ENCODE measurements at places on chromosomes 16 and 17. TPM values are rescaled to one million over a fixed set of nuclear protein-coding genes. Genes with fewer than 3 reads are reported as not detected.
A peak's percentile ranks its signal among the peaks of the same experiment; 100 is the strongest.

Gene ZACN
- 13.5 TPM for total RNA-seq

Gene GRIN2A
- not detected for total RNA-seq

Gene PRSS36
- 1.1 TPM for total RNA-seq

Gene ASB16
- total RNA-seq: 0.58 TPM

Gene C16orf92
- not detected for total RNA-seq

Gene BCAR1
- total RNA-seq: not detected

DNA sequence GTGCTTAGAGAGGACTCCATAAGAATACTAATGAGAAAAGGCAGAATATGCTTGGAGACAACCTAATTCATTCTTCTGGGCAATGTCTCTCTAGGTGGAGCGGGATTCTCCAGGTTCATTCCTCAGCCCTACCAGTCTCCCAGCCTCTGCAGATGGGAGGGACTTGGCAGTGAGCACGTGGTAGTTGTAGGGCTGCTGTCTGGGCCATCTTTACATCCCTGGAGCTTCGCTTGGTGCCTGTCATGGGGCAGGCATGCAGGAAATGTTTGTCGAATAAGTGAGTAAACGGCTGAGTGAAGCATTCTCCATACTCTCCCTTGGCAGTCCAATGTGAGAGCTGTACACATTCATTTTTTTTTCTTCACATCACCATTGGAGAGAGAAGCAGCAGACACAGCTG lies 387.5 kb downstream of the UTP18 start:
- no peak for ATAC-seq

DNA sequence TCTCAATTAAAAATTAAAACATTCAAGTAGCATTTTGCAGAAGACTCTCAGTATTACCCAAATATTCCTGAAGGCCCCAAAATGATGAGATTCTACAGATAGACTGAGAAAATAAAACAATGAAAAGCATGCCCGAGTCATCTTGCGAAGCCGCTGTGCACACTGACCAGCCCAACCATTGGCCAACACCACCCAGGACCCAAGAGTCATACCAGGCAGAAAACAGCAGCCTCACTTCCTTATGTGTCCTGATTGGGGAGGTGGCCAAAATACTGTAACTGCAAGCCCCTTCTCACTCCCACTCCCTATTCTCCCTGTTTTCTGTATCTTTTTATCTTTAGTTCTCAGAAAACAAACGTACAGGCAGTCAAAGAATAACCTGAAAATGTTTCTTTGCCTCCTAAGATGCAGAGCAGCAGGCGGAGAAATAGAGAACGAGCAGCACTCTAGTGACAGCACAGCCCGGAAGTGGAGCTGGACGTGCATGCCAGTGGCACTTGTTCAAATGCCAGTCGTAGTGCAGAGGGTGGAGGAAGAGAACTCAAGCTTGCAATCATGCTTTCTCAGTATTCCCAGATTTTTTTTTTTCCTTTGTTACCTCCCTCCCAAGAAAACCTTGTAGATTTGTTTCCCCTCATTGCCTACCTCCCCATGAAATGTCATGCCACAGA lies 182.3 kb upstream of the SOX9 start:
- ATAC-seq: no peak

DNA sequence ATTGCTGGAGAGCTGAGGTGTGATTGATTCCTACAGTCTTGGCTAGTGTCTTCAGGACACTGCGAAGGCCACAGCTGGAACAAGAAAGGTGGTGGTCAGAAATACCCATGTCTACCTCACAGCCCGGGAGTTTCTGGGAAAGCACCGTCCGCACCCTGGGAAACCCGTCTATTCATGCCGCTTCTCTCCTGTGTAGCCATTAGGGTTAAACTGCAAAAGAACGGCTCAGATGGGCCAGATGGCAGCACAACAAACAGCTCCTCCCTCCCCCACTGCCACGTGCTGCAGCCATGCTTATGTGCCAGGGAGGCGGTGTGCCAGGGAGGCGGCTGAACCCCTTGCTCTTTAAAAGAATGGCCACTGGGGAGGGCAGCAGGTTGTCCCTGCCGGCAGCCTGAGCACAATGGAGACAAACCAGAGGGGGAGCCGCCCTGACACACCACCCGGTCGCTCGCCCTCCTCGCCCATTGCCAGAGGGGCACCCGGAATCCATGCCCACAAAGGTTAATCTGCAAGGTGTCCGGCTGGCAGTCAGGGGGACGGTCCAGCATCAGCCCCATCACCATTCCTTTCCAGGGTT lies 65.2 kb downstream of the CYTH1 start:
- peak; percentile 10 for ATAC-seq

GRCh38 chr17:61366076-61366714 lies 33.4 kb upstream of the TBX2 start:
- no peak for ATAC-seq

DNA sequence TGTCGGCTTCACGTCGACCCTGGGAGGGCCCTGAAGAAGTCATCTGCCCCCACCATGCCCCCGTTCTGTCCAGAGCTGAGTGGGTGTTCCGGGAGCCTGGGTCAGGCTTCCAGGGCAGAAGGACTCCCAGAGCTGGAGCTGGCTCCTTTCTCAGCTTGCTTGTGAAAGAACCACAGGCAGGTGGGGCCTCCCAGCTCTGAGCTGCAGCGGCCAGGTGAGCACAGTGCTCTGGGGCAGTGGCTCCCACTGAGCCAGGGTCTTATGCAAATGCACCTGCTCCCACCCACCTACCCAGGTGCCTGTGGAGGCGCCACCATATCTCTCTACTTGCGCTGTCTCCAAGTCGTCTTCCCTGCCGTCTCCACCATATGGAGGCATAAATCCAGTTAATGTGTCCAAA lies 140.0 kb upstream of the RPL38 start:
- no peak for ATAC-seq

- ATAC-seq: peak; percentile 11
Measured at GRCh38 chr17:55284001-55284884, 19.5 kb downstream of the HLF start.

DNA sequence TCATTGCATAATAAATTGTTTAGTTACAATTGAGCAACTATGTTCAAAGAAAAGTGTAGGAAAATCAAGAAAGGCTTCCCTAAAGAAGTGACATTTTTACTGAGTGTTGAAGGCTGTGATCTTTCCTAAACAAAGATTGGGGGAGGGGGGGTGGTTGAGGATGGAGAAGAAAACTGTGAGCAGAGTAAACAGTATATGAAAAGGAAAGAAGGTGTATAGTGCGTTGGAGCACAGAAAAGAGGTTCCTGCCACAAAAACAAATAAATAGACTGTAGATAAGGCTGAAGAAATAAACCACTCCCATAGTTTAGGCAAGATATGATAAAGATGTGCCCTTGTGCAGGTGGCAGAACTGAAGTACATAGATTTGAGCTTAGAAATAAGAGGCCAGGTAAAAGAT lies 8.5 kb downstream of the ABCA10 start:
- no peak for ATAC-seq

- ATAC-seq: no peak
Measured at GRCh38 chr17:67679721-67680120, 38.0 kb upstream of the NOL11 start.

DNA sequence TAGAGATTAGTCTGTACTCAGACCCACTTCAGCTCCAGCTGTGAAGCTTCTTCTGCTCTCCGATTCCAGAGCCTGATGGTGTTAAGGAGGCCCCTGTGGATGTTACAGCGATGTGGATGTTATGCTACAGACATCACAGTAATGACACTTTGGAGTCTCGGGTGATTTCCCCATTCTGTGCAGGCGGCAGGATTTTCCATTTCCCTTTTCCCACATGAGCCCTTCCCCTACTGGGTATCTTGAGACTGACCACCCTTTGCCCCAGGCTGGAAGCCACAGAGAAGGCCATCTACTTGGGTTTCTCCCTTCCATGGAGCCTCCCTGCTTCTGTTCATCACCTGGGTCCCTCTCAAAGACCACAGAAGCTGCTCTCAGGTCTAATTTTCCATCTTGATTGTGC lies 78.3 kb downstream of the KCNJ12 start:
- no peak for ATAC-seq

DNA sequence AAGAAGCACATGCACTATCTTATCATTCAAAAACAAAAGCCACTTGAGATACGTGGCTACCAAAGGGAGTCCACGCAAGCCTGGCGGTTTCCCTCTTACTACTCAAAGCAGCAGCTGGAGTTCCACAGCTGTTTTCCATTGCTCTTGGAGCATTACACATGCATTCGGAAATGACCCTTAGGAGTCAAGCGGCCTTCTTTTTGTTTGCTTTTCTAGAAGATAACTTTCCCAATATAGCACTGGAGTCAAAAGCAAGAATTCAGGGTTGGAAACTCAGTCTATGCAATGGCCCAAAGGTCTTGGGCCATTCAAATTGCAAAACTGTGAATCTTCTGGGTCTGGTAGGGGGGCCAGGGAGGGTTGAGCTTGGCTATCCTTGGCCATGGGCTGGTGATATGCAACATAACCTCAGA lies 97.8 kb upstream of the MAF start:
- ATAC-seq: no peak

DNA sequence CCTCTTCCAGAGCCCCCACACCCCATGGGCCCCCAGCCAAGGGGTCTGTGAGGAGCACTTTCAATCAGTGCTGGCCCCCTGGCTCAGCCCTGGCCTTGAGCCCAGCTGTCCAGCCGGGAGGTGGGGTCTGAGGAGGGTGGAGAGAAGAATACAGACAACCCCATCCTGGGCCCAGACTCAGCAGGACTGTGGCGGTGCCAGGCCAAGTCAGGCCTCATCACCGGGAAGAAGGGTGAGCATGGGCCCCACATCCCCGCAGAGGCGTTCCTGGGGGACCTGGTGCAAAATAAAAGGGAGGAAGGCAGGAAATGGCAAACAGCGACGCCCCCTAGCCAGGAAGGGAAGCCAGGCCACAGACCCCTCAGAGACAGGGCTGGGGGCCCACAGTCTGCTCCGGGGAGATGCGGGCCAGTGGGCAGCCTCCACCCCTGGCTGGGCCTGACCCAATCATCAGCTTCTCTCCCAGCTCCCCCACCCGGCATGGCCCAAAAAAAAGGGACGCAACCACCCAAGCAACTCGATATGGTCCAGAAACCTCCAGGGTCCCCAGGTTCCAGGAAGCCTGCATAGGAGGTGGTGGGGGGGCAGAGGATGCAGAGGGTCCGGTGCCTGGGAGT lies 20.6 kb downstream of the ZNF423 start:
- ATAC-seq: no peak

Measured in activated T-helper 17 cell treated with anti-CD3 and anti-CD28 coated beads, Interleukin-2, amount 50 U/mL, for 72 hours (primary cell).